ENCODE measurements at places on chromosomes 5 and 9. TPM values are rescaled to one million over a fixed set of nuclear protein-coding genes. Genes with fewer than 3 reads are reported as not detected.

GRCh38 chr9:109012876-109013678 is at the start of gene CTNNAL1:
CTNNAL1 (minus strand) TSS chr9:109013499; CDS start chr9:109013442, 57 bp downstream.
- DNase-seq = peak; percentile 96

The CAVIN4 gene
- 80.5 TPM for total RNA-seq

- no peak for DNase-seq
Observed at GRCh38 chr9:137772281-137772873, 105.2 kb upstream of the CACNA1B start.

DNA sequence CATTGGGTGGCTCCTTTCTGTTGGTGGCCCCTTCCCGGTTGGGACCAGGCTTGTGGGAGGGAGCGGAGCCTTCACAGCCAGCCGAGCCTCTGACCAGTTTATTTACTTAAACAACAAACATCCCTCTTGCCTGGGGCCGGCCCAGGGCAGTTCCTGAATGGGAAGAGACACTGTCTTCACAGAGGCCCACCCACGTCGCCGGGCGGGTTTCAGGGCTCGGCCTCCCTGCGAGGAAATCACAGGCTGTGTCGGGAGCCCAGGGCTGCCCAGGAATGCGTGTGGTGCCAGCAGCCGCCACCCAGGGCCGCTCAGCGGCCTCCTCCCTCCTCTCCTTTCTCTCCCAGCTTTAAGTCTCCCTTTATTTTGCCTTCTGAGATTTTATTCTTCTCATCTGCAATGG is 132.5 kb downstream of the HSD17B3 start:
- no peak for DNase-seq

DNA sequence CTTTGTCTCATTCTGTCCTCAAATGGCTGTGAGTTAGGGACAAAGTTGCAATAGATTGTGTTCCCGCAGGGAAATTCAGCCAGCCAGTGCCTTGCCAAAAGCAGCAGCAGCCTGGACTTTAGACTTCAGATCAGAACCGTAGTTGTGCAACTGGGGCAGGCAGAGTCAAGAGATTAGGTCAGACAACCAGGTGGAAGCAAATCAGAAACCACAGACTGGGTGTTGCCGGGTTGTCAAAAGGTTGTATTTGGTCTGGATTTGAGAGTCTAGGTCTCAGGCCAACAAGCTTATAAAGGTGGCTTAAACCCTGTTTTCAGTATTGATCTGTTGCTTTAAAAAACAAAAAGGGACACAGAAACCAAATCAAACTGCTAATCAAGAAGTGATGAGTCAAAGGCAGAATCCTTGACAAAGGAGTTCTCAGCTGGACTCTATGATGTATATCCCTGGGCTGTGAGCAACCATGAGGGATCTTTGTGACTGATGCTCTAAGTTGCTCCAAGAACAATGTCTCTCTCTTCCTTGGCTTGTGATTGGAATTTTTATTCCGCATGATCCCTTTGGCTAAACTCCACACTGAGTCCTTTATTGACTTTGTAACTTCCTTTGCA is 20.9 kb downstream of the RFK start:
- peak; percentile 77 for DNase-seq

The RCL1 gene
- total RNA-seq = 7.2 TPM

- DNase-seq = no peak
Observed at GRCh38 chr5:139952574-139952973, 90.5 kb downstream of the NRG2 start.

The SYK gene
- total RNA-seq = 41.3 TPM

- DNase-seq = no peak
Observed at GRCh38 chr5:24632353-24632752, 12.4 kb downstream of the CDH10 start.

The COL5A1 gene
- total RNA-seq = 15.4 TPM

The TMOD1 gene
- total RNA-seq = 181 TPM

The SPINK13 gene
- total RNA-seq = not detected

The TICAM2 gene
- 1.9 TPM for total RNA-seq

DNA sequence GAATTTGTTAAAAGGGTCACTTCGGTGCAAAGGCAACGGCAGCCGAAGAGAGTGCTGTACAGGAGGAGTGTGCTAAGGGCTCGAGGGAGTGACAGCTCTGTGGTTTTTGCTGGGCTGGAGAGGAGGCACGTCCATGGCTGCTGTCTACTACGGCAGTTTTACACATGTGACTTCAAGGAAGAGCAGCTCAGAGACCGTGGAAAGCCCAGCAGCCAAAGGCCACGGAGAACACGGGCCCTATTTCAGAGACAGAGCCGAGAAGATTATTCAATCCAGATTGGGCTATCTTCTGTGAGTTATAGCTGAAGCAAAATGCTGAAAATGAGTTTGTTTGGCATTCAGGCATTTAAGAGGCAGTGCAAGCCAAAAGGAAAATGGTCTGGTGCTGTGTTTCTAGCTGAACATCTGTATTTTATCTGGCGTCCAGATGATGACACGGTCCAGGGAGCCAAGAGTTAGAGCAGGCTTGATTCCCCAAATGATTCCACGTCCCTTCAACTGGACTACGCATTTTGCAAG is 96.4 kb downstream of the RFK start:
- DNase-seq = no peak

- no peak for DNase-seq
Observed at GRCh38 chr9:124344291-124345050, 70.8 kb downstream of the PSMB7 start.
